IMR-90 (cell line): ENCODE measurements at places on chromosomes 5 and 9. TPM values are rescaled to one million over a fixed set of nuclear protein-coding genes. Genes with fewer than 3 reads are reported as not detected.

IL3 gene
- polyA plus RNA-seq, result not detected in 2 replicates

CYLC2 gene
- polyA plus RNA-seq, result not detected in 2 replicates

SLC36A2 gene
- polyA plus RNA-seq, result not detected in 2 replicates

PKN3 gene
- polyA plus RNA-seq, result 3.8 and 5.7 TPM in 2 replicates

PSD2 gene
- 0.03 and 0.05 TPM in 2 replicates for polyA plus RNA-seq

DIRAS2 gene
- not detected in 2 replicates for polyA plus RNA-seq

GPR150 gene
- polyA plus RNA-seq, result 0.10 and 0.11 TPM in 2 replicates

IRGM gene
- polyA plus RNA-seq, result not detected in 2 replicates

IL9 gene
- not detected in 2 replicates for polyA plus RNA-seq

NOXA1 gene
- 0.16 and 0.17 TPM in 2 replicates for polyA plus RNA-seq

SHC3 gene
- 4.5 and 5.9 TPM in 2 replicates for polyA plus RNA-seq

IL13 gene
- not detected in 2 replicates for polyA plus RNA-seq

GFI1B gene
- 0.02 TPM in 1 of 2 replicates, not detected in the other for polyA plus RNA-seq

HTR1A gene
- not detected in 2 replicates for polyA plus RNA-seq
